ENCODE measurements at places on chromosomes 4 and X. TPM values are rescaled to one million over a fixed set of nuclear protein-coding genes. Genes with fewer than 3 reads are reported as not detected.
A peak's percentile ranks its signal among the peaks of the same experiment; 100 is the strongest.

DNA sequence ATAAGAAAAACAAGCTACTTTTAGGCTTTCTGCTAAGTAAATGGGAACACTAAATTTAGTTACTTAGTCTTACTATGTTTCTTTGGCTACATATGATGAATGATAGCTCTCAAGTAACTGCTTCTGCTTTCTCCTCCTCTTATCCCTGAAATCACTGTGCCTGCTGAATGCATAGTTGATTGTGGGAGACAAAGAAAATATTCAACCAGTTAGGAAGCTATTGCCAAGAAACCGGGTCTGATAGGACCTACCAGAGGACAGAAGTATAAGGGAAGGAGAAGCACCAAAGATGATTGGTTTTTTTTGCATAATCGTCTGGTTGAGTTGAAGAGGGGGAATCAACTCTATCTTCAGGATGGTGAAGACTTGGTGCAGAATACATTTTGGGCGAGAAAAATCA is 28.0 kb upstream of the NDUFC1 start:
- no peak for DNase-seq

DNA sequence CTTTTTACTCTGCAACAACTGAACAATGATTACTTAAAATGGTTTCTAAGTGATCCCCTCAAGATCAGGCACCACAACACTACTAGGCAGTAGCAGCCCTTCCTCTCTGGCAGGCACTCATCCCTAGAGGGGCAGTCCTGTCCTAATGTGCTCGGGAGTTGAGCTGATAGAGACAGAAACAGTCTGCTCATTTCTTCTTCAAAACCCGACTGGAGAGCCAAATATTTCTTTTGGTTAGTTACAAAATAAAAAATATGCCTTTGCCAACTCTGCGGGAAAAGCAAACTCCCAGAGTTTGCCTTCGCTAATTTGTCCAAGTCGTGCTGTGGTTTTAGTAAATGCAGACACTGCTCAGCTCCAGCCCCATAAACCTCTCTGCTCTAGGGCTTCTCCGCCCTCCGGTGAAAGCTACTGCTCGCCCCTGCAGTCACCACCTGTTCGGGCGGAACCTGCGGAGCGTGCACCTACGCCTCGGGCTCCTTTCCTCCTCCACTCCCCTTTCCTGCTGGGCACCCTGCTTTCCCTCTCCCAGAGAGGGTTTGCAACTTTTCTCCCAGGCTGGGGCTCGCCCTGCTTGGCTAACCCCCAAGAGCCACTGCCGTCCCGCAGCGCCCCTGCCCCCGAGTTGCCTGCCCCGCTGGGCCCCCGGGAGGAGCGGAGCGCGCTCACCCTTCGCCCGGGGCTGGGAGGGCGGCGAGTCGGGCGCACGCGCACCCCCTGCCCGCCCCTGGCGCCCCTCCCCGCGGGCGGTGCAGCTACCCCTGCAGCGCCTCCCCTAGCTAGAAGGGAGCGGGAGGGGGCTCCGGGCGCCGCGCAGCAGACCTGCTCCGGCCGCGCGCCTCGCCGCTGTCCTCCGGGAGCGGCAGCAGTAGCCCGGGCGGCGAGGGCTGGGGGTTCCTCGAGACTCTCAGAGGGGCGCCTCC is at the start of gene NPNT:
Gene NPNT, plus strand, starts transcription at position 812 of the 923 bp plus-strand sequence. CDS start 182 bp downstream, outside the sequence.
- DNase-seq = no peak

DNA sequence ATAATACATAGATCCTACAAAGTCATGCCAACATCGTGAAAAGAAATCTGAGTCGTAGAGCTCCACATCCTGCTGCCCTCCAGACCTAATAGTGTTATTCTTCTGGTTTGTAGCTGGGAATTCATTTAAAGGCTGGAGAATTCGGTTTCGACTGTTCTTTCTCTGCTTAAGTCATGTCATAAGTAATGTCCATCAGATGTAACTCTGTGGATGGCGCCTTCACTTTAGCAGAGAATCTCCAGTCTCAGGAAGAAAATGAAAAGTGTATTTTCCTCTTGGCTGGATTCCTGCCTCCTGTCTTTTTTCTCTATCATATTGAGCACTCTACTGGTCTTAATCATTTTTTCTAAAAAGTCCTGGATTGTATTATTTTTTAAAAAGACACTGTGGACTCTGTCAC is 117.0 kb downstream of the PALLD start:
- no peak for DNase-seq

DNA sequence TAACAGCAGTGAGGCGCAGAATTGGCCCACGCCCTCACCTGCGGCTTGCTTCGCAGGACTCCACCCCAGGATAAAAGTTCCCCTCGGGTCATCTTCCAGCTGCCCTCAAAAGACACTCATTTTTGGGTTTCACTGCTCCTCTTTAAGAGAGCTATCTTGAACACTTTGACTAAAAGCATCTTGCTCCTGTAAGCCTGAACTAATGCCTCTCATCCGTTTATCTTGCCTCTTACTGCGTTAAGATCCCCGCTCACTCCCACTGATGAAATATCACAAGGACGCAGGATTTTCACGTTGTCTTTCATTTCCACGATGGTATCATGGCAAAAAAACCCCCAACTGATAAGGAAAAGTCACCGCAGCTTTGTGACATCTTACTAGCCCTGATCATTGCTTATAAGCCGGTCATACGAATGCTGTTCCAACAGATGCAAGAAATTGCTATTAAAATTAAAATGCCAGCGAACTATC is 591 bp upstream of the ACSL4 start:
- DNase-seq = no peak

DNA sequence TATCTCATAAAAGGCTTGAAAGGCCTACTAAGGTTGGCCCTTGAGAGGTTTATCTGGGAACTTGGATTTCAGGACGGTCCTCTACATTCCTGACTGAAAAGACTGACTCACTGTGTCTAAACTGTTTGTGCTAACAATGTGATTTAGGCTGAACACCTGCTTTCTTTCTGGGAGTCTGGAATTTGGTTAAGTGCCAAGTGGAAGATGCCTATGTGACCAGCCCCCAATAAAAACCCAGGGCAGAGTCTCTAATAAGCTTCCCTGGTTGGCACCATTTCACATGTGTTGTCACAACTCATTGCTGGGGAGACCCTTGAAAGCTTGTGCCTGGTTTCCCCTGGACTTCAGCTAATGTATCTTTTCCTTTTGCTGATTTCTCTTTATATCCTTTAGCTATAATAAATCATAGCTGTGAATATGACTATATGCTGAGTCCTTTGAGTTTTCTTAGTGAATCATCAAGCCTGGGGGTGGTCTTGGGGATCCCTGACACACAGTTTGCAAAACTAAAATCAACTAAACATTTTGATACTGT is 55.1 kb downstream of the GPR82 start:
- DNase-seq = peak; percentile 61

- DNase-seq = no peak
Measured at GRCh38 chr4:102807345-102807744, 20.0 kb downstream of the UBE2D3 start.

DNA sequence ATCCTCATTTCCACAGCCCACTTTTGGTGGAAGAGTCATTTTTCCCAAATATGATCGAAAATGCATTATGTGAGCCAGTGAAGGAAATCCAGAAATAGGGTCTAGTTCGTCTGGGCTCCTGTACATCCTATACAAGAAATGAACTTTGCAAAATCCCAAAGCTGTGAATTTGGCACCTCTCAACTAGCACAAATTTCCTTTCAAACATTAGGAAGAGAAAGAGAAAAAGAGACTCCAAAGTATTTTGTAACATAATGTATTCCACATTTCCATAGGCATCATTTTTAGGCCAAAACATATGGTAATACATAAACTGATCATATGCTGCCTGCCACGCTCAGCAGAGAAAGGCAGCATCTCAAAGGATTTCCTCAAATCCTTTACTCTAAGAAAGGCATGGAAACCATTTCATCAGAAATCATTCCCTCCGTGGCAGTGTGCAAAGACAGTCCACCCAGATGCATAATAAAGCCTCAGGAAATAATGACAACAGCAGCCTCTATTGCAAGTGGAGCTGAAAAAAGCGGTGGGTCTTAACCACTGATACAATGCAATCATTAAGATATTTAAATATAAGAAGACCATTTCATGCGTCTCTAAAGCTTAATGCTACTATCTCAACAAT is 56.8 kb downstream of the ANOS1 start:
- no peak for DNase-seq

CENPU gene
- total RNA-seq = 8.7 TPM

DNA sequence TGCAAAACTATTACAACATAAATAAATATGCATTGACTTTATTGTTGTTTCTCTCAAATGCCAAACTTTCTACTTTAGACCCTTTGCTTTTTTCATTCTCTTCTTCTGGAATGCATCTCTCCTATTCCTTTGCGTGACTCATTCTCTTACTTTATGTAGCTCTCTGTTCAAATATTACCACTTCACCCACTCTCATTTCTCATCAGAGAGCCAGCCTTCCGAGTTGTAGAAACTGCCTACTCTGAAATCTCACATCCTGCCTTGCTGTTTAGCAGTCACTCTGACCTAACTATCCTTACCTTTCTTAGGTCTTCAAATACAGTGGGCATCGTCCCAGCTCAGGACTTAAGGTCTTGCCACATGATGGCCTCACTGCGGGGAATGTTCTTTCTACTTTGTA is 143.5 kb downstream of the GALNTL6 start:
- DNase-seq = no peak

DNA sequence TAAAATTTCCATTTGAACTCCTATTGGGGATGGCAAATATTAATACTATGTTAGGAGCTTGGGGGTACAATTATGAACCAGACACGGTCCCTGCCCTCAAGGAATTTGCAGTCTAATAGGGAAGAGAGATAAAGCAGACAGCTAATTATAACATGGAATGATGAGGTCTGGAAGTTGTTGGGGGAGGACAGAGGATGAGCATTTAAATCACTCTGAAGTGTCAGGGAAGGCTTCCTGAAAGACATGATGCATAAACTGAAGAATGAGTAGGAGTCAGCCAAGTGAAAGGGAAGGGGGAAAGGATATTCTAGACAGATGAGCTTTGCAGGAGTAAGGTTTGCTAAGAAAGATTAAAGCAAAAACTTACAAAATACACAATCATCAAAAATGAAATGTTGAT is 15.9 kb downstream of the PLAC1 start:
- DNase-seq = peak; percentile 12

PNMA5 gene
- not detected for total RNA-seq

GRCh38 chr4:71303287-71303686 is 35.5 kb upstream of the SLC4A4 start:
- DNase-seq = no peak

PLXNA3 gene
- total RNA-seq = 34.7 TPM

DNA sequence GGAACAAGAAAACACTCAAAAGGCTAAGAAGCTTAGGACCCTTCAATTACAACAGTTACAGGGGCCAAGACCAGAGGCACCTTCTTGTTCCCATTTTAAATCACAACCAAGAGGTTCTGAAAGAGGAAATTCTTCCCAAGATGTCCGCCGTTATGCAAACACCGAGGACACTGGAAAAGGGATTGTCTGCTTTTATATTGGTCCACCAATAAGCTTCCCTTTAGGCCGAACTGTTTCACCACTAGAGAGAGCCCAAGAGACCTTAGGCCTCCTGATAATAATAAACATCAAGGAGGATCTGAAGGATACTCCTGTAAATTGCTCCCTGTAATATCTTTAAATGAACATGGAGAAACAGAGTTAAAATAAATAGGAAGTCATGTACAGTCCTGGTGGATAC is 92.6 kb upstream of the NLRP2B start:
- no peak for DNase-seq

DNA sequence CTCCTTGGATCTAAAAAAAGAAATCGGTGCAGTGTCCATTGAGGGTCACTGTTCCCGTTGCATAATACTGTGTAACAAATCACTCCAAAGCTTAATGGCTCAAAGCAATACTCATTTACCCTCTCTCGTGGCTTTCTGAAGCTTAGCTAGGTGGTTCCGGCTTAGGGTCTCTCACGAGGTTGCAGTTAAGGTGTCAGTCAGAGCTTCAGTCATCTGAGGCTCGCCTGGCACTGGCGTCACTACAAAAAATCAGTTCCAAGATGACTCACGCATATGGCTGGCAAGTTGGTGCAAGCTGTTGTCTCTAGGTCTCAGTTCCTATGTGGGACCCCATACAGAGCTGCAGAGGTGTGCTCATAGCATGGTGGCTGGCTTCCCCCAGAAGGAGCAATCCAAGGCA is 91.0 kb downstream of the BEND2 start:
- no peak for DNase-seq

DNA sequence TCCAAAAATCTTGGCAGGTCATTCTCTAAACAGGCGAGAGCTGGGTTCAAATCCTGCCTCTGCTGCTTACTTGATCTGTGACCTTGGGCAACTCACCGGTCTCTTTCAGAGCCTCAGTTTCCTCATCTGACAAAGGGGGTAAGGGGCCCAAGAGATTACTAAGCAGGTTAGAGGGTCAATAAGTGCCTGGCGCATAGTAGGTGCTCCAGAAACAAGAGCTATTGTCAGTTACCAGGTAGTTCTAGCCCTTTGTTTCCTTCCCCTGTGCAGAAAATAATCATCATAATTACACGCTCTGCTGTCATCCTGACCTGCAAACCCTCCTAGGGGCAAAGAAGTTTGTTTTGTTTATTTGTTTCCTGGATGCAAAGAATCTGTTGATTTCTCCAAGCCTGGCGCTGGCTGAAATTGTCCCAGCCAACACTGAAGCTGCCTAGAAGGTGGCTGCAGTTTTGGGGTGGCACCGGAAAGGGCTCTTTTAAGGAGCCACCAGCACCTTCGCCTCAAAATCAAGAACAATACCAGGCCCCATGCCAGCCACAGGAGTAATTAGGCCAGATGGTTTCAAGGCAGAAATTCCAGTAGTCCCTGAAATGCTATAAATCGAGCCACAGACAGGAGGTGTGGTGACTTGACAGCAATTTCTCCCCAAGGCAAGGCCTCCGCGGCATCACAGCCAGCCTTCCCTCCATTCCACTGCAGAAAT is 10.2 kb upstream of the KIAA0232 start:
- DNase-seq = no peak

DNA sequence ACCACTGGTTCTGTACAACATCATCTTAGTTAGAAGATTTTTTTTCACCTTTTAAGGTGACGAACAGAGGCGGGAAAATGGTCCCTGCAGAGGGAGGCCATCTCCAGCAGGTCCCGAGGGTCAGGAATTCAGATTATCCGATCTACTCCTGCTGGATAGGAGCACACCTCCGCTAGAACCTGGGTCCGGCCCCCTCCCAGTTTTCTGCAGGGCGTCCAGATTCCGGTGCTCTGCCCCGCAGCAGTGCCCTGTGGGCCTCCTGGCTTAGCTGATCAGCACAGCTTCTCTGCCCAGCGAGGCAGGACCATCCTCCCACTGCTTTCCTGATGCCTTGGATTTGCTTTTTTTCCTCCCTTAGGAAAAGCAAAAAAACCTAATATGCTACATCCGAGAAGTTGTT is 2.3 kb downstream of the TBL1X start:
- DNase-seq = no peak

- DNase-seq = no peak
Measured at GRCh38 chr4:762211-763190, 56.9 kb downstream of the PCGF3 start.

DNA sequence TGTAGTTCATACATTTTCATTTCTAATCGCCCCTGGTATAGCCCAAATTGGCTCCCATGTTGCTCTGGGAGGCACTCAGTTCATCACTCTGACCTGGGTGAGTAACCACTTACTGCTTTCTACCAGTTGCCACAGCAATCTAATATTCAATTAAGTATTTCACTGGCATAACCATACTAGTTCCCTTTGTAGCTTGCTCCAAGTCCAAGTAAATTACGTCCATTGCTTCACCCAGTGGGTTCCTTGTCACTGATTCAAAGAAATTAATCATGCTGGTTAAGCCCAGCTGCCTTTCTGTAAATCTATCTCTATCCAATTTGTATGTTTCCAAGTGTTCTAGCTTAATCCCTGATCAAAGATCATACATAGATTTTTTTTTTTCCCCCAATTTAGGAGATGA is 92.0 kb upstream of the CBR4 start:
- no peak for DNase-seq

SSX2 gene
- not detected for total RNA-seq

F8A3 gene
- not detected for total RNA-seq

GRCh38 chrX:68807818-68808217 is 21.0 kb upstream of the EFNB1 start:
- no peak for DNase-seq

Measured in kidney epithelial cell (primary cell).